ENCODE measurements at places on chromosomes 2 and 18.

DNA sequence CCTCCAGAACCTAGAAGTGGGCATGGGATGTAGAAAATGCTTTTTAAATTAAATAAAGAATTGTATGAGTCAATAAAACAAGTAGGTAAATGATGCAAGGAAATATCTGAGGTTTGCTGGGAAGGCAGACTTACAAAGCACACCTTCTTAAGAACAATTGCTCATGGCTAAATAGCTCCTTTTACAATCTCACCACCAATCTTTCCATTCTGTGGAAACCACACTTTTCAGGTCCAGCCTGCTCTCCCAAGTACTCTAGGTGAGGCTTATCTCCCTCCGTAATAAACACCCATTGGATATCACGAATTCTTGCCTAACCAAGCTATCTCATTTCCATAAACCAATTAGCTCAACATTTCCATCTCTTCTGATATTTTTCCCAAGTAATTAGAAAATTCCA lies 91.5 kb upstream of the SLC8A1 start:
- no peak for DNase-seq

DNA sequence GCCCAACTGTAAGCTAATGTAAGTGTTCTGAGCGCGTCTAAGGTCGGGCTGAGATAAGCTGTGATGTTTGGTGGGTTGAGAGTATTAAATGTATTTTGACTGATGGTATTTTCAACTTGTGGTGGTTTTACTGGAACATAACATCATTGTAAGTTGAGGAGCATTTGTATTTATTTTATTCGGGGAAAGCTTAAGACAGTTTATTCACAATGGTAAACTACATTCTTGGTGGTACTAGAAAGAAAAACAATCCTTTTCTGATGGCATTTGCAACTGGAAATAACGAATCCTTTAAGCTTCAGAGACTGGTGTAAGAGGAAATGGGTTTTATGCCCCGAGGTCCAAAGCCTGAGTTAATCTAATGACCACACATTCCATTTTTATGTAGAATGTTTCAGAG lies 283.3 kb upstream of the NETO1 start:
- DNase-seq, result no peak

- DNase-seq, result peak; percentile 11
Measured at GRCh38 chr2:48249025-48249424, 280.9 kb upstream of the STON1 start.

DNA sequence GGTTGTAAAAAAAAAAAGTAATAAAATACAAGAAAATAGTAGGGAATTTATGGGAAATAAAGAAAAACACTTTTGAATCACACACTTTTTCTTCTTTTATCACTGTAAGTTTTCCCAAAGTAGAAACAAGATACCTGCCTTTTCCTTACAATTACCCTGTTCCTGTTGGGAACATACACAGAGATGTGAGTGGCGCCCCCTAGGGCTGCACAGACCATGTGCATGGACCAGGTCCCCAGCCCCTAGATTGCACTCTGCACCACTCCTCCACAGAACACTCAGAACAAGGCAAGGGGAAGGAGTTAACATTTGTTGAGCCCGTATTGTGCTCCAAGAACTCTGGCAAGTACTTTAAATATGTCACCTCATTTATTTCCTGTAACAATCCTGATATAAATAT lies 118.7 kb upstream of the NRP2 start:
- DNase-seq, result peak; percentile 25

GRCh38 chr2:178477443-178478129 lies 814 bp downstream of the FKBP7 start:
- no peak for DNase-seq

DNA sequence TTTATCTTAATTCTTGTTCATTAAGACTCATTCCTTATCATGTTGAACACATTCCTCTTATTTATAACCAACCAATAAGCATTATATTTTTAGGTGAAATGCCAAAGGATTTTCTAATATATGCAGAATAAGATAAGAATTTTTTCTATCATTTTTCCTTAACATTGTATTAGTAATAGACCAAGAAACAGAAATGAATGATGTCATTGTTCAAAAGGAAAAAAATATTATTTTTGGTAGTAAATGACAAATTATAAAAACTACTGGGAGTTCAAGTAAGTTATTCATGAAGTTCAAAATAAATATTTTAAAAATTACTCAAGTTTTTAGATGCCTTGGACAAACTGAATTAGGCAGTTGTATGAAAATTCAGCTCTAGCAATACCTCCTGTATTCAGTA lies 25.5 kb downstream of the DCAF17 start:
- DNase-seq, result no peak

DNA sequence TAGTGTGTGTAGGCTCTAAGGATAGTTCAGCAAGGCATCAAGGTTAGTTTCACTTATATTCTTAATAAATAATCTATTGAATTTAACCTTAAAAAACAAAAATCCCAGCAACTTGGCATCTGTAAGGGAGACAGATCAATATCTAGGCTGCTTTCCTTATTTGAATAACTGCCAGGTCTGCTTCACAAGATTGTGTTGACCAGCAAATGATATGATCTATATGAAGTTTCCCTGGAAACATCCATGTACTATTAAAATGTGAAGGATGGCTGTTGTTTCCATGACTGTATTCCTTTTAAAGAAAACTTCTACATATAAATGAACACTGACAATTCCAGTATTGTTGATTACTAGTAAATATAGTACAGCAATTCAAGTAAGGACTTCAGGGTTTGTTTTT lies 109.4 kb downstream of the SPTBN1 start:
- DNase-seq, result no peak

- DNase-seq, result no peak
Measured at GRCh38 chr2:237064203-237065070, 21.3 kb upstream of the COPS8 start.

DNA sequence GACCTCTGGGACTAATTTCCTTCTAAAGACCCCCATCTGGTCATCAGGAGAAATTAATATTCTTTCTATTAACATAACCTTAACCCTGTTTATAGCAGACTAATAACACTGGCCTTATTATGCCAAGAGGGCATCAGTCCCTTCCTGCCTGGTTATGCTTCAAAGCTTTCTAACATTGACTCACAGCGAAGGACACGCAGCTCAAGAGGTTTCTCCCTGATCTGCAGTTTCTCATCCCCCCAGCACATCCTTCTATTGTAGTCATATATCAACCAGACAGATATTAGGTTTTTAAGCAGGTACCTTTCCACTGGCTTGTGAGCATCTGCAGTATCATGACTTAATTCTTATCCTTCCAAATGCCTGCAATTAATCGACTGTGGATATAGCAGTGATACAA lies 100.0 kb upstream of the CXCR4 start:
- DNase-seq, result no peak

DNA sequence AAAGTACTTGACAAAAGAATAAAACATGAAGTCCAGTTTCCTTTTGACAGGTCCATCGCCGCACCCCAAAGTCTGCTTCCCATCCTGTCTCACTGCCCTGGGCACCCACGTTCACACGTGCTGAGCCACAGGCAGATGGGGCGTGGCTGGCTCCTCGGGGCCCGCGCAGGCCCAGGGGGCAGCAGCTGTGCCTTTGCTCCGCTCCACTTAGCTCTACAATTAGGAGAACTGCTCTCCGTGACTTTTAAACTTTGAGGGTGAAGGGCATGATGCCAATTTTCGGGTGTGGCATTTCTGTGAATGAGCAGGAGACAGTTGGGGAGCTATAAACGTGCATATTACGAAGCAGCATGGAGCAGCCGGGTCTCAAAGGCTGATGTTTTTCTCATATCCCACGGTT lies 152.4 kb downstream of the TDRD15 start:
- DNase-seq, result no peak

DNA sequence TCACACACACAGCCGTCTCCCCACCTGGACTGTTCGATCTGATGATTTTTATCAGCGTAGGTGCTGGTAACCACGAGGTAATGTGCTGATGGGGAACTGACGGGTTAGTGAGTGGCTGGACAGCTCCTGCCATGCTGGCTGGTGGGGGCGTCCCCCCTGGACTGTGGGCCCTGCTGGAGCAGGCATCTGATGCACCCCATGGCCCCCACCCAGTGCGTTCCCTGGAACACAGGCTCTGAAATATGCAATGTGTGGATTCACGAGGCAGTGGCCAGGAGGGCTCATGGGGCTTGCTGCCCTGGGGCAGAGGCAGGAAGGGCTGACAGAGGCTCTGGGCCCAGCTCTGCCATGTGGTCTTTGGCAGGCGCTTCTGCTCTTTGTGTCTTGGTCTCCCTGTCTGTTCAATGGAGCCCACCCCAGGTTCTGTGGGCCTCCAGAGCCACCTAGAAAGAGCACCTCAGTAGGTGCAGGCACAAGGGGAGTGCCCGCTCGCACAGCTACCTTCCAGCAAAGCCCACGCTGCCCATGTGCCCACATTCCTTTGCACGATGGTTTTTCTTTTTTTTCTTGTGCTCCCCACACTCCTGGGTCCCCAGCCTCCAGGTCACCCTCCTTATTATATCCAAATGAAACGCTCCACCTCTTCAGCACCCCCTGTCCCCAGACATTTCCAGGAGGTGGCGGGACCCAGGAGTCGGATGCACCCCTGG lies 10.3 kb upstream of the PXDN start:
- DNase-seq, result no peak

- peak; percentile 82 for DNase-seq
Measured at GRCh38 chr2:162011706-162012564, 62.1 kb downstream of the DPP4 start.

GRCh38 chr18:74284191-74284979 lies 7.4 kb downstream of the CYB5A start:
- DNase-seq, result no peak

DNA sequence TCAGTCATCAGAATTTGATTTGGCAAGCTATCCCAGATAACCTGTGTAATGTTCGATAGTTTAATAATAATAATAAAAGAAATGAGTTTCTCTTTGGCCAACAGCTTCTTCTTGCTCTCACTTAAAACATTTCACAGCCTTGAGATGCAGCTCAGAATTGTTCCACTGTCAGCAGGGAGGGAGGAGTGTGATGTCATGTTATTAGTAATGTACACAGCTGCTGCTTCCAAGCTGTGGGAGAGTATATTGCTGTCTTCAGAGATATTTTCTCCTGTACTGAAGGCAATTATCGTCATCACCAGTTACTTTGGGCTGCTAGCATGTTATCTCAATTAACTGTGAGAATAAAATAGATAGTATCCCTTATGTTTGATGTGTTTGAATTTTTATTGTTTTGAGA lies 146.9 kb upstream of the MAP3K20 start:
- DNase-seq, result peak; percentile 9

DNA sequence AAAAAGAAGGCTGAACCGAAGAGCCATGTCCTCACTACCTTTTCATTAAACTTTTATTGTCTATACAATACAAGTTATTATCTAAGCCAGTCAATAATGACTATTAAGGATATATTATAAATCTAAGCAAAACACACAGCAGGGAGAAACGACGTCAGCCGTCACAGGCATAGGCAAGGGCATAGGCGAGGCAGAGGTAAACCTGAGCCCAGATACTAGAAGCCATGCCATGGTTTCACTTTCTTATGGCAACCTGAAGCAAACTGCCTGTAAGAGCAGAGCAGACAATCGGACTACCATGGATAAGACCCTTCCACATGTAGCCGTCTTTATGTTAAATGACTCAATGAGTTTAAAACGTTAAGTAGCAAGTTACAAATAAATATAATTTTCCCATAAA lies 238.5 kb upstream of the ZNF521 start:
- DNase-seq, result no peak

- DNase-seq, result no peak
Measured at GRCh38 chr2:191018048-191018447, 4.1 kb upstream of the STAT1 start.

DNA sequence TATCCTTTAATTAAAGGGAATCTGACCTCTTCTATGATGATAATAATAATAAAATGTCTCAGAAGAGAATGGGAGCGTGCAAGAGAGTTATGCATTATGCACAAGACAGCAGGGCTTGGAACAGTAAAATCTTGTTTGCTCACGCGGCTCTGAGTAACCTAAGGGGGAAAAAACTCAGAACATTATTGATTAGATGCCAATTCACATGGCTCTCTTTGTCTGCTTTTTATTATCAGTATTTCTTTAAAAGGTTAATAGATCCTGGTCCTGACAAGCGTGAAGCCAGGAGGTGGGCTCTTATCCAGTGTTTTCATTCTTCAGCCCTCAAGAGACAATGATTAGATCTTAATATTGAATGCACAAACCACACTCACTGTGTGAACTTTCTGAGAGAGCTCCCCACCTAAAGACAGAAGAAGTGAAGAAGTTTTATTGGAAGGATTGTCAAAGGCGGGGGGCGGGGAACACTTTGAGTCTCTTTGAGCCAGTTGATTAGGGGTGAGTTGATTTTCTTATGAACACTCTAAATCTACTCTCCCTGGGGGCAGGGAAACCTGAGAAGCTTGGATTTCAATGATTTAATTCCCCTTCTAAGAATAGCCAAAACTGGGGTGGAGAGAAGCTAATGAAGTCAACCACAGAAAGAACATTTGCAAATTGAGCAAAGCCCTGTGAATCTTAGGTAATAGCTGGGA lies 127.5 kb upstream of the CTAGE1 start:
- no peak for DNase-seq

DNA sequence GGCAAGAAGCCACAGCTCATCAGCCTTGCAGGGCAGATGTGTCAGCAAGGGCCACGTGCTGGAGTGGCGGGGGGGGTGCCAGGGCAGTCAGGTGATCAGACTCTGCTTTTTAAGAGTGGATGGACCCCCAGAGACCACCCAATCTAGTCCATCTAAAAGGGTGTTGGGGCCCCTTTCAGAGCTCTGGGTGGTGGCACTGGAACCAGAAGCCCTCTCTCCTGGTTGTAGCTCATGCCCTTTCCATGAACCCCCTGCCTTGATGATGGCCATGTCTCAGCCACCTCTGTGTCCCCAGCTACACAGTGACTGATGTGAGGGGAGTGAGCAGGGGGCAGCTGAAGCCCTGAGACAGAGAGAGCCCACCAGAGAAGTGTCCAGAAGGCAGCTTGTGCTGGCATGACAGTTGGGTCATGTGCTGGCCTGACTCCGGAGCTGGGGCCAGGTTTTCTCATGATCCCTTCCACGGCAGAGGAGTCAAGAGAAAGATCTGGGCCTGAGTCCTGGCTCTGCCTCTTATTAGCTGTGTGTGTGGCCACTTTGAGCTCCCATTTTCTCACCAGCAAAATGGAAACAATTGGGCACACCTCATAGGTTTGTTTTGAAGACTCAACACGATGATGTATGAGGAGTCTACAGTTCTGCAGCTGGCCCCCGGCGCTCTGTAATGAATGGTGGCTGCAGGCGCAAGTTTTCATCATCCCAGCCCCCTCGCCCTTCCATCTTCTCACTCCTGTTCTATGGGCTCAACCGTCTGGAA lies 195.7 kb downstream of the ZFP36L2 start:
- DNase-seq, result no peak

DNA sequence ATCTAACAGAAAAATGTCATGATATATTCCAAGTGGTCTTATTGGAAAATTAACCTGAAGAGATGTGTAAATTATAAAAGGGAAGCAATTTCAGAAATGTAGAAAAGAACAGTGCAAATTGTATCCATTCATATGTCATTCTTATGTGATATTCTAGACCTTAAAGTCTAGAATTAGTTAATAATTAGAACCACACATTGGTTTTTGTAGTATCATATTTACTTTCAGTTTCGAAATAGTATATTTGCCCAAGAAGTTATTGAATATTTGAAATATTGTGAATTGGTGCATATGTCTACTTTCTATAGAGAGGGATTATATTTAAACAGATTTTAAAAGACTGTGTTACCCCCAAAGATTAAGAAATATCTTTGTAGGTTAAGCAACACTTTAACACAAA lies 1348.6 kb upstream of the ACVR2A start:
- DNase-seq, result no peak

- no peak for DNase-seq
Measured at GRCh38 chr18:74190086-74190485, 41.8 kb downstream of the TIMM21 start.
